ENCODE measurements at places on chromosomes 2 and 18.

DNA sequence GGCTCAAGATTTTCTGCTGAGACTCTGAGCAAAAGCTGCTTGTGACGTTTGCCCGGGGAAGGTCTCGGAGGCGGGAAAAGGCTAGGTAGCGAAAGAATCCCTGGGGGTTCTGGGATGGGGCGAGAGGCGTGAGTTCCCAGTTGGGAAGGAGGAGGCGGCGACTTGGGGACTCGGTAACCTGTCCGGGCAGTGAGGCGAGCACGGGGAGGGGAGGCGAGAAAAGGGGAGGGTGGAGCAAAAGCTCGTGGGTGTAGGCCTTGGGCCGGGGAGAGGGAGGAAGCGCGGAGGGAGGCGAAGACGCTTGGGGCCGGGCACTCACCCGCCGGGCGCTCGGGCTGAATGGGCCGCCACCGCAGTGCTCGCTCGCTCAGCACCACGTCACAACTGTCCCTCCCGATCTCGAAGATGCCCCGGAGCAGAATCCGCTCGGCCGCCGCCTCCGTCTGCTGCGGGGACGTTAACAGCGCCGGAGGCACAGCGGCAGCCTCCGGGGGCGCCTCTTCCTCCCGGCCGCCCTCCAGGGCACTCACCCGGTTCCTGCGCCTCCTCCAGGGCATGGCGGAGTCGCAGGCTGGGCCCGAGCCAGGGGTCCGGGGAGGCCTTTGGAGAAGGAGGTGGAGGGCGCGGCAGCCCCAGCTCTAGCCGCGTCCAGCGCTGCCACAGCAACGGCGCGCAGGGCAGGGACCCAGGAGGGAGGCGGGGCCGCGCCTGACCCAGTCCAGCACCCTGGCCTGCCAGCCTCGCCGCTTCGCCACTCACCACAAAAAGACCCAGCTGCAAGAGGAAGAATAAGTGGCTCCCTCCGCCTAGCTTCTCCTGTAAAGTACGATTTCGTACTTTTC is at the start of gene CERKL:
CERKL (minus strand) TSS at position 656 of the 842 bp plus-strand sequence; CDS start at position 557, 99 bp downstream.
- DNase-seq, result peak; percentile 69

DNA sequence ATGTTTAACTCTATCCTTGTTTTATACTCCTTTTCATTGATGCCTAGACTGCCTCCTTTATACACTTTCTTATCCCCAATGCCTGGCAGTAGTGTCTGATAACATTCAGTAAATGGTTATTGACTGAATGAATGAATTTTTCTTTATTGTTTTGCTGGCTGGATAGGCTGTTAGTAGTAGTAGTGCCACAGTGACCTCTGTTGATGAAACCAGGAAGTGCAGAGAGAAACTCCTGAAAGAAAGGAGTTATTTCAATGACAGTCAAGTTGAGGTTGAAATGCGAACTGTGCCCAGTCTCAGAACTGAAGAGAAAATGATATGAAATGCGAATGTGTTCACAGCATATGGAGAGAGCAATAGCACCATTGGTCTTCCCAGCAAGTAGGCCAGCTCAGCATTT is 26.8 kb upstream of the SLC9A2 start:
- peak; percentile 62 for DNase-seq

- DNase-seq, result peak; percentile 49
Measured at GRCh38 chr2:3644891-3645605, 13.0 kb upstream of the ALLC start.

GRCh38 chr2:224594840-224595239 is 9.7 kb upstream of the CUL3 start:
- DNase-seq, result no peak

DNA sequence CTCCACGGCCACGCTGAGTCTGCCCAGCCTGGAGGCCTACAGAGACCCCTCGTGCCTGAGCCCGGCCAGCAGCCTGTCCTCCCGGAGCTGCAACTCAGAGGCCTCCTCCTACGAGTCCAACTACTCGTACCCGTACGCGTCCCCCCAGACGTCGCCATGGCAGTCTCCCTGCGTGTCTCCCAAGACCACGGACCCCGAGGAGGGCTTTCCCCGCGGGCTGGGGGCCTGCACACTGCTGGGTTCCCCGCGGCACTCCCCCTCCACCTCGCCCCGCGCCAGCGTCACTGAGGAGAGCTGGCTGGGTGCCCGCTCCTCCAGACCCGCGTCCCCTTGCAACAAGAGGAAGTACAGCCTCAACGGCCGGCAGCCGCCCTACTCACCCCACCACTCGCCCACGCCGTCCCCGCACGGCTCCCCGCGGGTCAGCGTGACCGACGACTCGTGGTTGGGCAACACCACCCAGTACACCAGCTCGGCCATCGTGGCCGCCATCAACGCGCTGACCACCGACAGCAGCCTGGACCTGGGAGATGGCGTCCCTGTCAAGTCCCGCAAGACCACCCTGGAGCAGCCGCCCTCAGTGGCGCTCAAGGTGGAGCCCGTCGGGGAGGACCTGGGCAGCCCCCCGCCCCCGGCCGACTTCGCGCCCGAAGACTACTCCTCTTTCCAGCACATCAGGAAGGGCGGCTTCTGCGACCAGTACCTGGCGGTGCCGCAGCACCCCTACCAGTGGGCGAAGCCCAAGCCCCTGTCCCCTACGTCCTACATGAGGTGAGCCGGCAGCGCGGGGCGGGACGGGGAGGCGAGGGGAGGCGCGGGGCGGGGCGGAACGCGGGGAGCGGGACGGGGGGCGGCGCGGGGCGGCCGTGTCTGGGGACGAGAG is 15.2 kb downstream of the NFATC1 start:
- DNase-seq, result peak; percentile 56

- DNase-seq, result no peak
Measured at GRCh38 chr2:40371525-40372282, 80.2 kb downstream of the SLC8A1 start.

DNA sequence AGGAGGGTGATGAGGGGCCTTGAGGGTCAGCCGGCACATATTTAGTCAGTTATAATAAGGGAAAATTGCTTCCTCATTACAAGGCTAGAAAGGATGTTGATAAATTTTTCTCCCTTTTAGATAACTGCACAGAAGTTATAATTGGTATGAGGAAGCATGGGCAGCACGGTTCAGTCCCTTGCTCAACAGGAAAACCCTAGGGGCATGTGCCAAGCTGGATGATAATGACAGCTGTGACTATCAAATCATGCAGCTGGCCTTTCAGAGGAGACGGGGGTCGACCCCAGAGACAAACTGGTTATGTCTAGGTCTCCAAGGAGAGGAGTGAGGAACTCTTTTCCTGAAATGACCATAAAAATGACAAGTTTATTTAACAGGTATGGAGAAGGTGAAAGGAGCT is 448.1 kb upstream of the VRK2 start:
- DNase-seq, result no peak

DNA sequence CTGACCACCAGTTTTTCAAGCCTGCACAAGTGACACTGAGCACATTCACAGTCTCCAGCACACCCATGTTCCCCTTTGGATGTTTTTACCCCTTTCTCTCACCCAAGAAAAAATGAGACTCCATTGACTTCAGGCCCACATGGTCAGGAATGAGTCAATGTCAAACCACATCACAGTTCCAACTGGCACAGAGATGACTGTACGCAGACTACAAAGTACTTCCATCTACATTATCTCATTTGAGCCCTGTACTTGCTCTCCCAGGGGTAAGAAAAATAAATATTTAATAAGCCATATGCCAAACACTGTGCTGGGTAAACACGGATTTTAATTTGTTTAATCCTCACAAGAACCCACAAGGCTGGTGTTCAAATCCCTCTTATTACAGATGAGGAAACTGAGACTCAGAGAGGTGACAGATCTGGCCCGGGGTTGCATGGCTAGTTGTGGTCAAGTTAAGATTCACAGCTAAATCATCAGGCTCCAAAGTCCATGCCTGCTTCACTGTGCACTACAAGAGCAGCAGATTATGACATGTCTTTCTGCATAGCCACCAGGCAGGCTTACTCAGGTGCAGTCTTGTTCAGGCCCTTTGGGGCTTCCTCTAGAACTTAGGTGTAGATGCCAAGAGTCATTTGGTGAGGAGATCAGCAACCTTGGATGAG is 106.1 kb downstream of the TXNL1 start:
- no peak for DNase-seq

GRCh38 chr2:190713471-190713870 is 64.6 kb downstream of the NAB1 start:
- no peak for DNase-seq

DNA sequence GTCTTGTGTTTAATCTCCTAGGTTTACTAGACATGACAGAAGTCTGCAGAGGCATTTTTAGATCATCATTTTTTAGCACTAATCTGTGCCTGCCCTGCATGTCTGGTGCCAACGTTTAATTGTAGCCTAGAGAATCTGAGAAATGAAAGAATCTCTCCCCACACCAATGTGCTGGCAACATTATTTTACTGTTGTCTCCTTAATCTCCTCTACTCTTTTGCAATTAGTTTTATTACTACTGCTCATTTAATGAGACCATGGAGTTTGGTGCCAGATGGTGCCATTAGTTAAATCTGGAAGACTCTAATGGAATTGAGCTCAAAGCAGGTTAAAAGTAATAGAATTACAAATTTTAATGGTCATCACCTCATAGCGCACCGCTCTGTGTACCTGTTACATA is 4.0 kb upstream of the SPP2 start:
- DNase-seq, result no peak

Data from natural killer cell treated with Interleukin-12 subunit alpha and Interleukin-12 subunit beta and Interleukin-15 and Interleukin-18, amount 100 ng/mL, for 72 hours (primary cell).